GDM1 (cell line): ENCODE measurements at places on chromosomes 1 and 21.

- no peak for DNase-seq
These were observed 49.3 kb upstream of the NEK2 start for GRCh38 chr1:211724687-211725196.

DNA sequence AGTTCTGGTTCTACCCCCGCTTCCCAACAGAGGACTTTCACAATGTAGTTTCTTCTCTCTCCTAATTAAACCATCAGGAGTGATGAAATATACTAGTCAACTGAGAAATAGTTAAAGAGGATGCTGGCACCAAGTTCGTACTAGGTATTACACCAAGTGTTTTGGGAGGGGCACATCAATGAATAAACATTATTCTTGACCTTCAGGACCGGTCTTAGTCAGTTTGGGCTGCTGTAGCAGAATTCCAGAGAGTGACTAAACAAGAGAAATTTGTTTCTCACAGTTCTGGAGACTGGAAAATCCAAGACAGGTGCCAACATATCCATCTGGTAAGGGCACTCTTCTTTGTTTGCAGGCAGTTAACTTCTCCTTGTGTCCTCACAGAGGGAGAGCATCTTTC, 103.8 kb downstream of the SPATA17 start:
- no peak for DNase-seq

DNA sequence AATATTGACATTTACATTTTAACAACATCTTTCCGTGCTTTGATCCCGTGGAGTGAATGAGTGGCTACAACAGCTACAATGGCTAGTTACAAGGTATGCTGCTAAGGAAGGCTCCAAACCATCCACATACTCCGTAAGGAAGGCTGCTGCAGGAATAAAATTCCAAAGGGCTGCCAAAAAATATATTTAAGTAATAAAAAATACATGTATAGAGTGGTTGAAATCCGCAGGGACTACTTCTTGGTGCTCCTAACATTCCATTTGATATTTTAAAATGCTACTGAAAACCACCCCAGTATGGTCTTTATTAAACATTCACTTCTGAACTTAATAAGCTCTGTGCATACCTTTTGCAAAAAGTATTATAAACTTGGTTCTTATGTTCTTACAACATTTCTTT, 25.3 kb downstream of the TNFSF4 start:
- DNase-seq: no peak

DNA sequence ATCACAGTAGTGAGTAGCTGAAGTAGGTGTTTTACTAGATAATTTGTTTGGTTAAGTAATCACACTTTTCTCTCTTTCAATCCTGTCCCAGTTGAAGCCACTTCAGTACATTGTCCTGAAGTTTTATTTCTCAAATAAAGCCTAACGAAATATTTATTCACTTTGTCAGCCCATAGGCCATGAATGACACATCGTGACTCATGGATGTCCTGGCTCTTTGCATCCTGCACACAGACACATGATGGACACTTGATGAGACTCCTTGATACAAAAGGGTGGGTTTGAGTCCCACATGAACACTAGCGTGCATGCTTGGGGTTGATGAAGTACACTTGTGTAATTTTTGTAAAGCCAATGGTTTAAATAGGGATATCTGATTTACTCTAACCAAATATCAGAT, 22.7 kb upstream of the LAMC2 start:
- DNase-seq: no peak

GRCh38 chr21:15425049-15425448, 304.7 kb upstream of the USP25 start:
- DNase-seq: no peak

DNA sequence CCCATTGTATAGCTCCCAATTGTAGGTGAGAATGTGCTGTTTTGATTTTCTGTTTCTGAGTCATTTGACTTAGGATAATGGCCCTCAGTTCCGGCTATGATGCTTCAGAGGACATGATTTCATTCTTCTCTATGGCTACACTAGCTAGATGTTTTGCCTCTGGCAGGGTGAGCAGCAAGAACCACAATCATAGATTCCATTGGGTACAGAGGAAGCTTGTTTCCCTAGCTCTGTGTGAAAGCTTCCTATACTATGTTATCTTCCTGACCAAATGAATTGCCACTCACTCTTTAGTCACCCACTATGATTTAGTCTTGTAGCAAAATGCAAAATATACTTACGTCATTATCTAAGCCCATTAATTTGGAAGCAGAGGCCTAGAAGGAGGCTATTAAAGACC, 616.3 kb downstream of the PLA2G4A start:
- no peak for DNase-seq

DNA sequence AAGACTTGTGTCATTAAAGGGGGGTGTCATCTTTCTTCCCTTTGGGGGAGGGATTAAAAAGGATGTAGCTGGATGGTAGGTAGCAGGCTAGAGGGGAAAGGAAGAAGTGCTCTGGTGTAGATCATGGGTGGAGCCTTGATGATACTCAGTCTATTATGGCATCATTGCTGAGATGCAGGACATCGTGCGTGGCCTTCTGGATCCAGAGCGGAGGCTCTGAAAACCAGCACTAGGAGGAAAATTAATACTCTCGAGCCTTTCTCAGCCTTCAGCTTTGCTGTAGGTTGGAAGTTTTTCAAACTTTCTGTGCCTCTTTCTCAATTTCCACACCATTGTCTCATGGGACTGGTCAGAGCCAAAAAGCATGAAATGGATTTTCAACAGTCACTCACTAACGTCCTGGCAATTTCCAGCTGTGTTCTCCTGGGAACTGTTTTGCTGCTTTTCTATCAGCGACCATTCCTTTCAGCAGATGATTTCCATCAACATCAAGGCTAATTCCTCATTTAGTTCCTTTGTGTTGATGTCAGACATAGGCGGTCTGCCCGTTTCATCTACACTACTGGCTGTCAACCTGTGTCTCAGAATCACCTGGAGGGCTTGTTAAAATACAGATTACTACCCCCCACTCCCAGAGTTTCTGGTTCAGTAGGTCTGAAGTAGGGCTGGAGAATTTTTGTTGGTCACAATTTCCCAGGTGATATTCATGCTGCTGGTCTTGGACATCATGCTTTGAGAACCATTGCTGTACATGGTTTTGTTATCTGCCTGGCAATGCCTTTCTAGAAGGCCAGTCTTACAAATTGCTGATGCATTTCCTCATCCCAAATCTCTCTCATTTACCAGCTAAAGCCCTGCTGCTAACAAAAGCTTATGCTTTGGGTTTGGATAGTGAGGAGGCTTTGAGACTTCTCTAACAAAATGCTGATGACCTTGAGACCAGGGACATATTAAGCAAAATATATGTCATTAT, 7.7 kb downstream of the CACNA1E start:
- DNase-seq: no peak

DNA sequence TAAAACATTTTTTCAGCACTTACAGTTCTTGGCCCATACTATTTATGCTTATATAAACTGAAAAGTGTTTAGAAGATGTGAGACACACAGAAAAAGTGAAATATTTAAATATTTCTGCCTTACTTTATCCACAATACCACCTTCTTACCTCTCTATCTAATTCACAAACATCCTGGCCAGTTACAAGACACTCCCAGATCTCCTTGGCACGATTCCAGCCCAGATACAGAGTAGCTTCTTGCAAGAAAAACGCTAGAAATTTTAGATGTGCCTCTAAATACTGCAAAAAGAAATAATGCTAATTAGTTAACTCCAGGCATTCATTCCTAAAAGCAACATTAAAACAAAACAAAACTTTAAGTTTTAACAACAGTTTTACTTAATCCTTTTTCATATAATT, 68.4 kb downstream of the USP24 start:
- DNase-seq: no peak

DNA sequence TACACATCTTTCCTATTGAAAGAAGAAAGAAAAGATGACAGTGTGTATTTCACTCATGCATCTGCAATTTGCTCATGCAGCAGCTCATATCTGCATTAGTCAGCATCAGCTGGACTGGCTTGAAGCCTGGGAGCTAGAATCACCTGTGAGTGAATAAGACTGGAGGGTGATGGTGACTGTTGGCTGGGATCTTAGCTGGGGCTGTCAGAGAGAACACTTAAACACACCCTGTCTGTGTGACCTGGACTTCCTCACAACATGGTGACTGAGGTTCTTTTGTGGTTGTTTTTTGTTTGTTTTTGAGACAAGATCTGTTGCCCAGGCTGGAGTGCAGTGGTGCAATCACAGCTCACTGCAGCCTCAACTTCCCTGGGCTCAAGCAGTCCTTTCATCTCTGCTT, 24.9 kb downstream of the KLHDC7A start:
- no peak for DNase-seq

DNA sequence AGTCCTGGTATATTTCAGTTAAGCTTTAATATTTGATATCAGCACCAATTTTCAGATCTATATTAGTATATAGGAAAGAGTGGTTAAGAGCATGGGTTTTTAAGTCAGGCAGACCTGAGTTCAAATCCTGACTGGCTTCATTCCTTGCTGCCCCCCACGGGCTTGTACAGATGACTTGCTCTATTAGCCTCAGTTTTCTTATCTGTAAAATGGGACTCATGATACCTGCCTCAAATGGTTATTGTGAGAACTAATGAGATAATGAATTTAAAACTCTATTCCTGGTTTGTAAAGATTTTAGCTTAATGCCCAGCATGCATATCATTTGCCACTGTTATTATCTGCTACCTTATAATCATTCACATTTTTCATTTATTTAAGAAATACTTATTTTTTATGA, 264.5 kb downstream of the RPS6KC1 start:
- DNase-seq: no peak

- DNase-seq: no peak
These were observed 410.6 kb upstream of the DEPDC1 start for GRCh38 chr1:68907491-68907890.

- no peak for DNase-seq
These were observed 342.0 kb downstream of the USP25 start for GRCh38 chr21:16071761-16072160.

- DNase-seq: no peak
These were observed 240.4 kb downstream of the SDCCAG8 start for GRCh38 chr1:243496187-243496646.

DNA sequence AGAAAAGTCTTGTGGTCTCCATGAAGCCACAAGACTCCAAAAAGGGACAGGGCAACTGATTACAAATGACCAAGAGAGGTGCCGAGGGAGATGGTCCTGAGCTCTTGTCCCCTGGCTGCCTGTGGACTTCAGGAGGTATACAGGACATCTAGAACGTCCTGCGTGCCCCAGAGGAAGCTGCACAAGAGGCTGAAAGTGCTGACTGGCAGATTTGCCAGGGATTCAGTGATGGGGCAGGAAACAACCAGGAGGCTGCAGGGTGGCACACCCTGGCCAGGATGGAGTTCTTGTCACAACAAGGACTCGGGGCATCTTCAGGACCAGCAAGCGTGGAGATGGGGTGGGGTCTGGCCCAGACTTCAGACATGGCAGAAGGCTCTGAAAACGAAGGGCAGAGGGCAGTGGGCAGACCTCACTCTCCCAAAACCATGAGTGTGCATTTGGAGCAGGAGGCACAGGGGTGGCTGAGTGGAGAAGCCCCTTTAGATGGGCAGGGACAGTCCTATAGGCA, 13.4 kb upstream of the PKP1 start:
- DNase-seq: no peak

DNA sequence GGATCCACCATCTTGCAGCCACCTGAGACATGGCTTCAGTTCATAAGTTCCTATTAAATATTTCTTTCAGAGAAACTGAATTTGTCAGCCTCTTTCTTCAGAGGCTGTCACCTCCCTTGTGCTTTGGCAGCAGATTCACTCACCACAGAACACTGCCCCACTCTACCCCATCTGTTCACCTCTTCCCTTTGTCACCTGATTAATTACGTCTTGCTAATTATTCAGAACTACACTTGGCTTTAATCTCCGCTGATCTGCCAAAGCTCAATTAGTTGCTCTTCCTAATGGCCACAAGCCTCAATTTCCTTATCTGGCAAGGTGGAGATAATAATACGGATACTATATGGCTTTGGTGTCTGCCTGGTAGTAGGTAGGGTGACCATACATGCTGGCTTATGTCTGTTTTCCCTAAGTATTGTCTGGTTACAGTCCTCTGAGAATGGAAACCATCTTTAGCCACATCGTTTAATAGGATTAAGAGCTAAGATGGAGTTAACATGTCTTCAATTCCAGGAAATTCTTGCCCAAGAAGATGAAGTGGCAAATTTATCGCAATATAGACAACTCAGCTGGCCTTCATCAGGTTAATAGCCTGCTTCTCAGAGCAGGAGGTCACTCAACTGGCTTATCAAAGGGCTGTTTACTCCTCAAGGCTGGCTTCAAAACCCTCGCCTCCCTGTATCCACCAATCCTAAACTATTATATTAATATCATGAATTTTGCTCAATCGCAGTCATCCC, 58.2 kb upstream of the ADAR start:
- no peak for DNase-seq

DNA sequence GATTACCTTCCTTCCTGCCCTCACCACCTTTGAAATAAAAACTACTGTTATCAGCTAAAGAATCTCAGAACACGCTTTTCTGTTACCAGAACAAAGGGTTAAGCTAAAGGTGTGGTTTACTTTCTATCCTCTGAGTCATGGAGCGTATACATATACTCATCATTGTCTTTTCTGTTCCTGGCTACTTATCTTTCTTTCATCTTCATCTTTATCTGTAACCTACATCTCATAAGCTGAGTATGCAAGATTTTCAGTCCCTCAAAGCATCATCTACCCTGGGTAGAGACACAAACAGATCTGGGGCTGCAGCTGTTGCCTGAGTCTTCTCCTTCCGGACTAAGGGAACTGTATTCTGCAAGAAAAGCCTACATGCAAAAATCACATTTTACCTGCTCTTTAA, 75.6 kb downstream of the LMO4 start:
- no peak for DNase-seq

DNA sequence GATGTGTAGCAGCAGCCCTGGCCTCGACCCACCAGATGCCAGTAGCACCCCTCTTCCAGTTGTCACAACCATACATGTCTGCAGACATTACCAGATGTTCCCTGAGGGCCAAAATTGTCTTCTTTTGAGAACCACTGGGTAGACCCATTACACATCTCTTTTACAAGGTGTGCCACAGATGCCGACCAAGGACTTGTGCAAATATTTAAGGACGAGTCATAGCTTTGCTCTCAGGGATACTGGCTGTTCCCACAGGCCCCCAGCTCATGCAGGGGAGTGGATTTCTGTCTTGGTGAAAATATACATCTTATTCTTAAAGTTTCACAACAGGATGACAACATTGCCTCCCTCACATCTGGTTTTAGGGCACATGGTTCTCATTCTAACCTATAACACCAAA, 59.4 kb upstream of the ZBTB18 start:
- DNase-seq: no peak

- no peak for DNase-seq
These were observed 733.9 kb upstream of the CHRM3 start for GRCh38 chr1:238652346-238652968.

DNA sequence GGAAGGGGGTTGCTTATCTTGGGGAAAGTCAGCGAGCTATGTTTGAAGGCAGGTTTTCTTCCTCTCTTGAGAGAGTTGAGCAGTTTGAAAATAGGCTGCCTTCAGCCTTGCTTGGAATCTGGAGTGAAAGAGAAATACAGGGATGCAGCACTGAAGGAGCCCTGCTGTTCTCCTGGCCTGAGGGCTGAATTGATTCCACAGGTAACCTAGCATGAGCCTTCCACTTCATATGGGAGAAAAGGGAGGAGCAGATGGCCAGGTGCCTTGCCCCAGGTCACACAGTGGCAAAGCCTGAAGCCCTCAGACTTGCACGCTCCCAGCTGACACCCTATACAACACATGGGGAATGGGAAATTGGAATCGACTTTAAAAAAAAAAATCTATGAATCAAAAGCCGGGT, 88.0 kb upstream of the WLS start:
- DNase-seq: no peak

GRCh38 chr1:33072707-33073106, 8.2 kb upstream of the AZIN2 start:
- DNase-seq: no peak

- DNase-seq: no peak
These were observed 154.8 kb downstream of the NTPCR start for GRCh38 chr1:233105225-233105624.
